ENCODE measurements at places on chromosomes 7 and 10.

GRCh38 chr7:83148776-83149175 is 13.9 kb downstream of the PCLO start:
- peak; percentile 18 for DNase-seq

- peak; percentile 48 for DNase-seq
These were observed 18.5 kb upstream of the NPFFR1 start for GRCh38 chr10:70302292-70302691.

- DNase-seq: peak; percentile 11
These were observed 19.1 kb upstream of the SOSTDC1 start for GRCh38 chr7:16484453-16485158.

DNA sequence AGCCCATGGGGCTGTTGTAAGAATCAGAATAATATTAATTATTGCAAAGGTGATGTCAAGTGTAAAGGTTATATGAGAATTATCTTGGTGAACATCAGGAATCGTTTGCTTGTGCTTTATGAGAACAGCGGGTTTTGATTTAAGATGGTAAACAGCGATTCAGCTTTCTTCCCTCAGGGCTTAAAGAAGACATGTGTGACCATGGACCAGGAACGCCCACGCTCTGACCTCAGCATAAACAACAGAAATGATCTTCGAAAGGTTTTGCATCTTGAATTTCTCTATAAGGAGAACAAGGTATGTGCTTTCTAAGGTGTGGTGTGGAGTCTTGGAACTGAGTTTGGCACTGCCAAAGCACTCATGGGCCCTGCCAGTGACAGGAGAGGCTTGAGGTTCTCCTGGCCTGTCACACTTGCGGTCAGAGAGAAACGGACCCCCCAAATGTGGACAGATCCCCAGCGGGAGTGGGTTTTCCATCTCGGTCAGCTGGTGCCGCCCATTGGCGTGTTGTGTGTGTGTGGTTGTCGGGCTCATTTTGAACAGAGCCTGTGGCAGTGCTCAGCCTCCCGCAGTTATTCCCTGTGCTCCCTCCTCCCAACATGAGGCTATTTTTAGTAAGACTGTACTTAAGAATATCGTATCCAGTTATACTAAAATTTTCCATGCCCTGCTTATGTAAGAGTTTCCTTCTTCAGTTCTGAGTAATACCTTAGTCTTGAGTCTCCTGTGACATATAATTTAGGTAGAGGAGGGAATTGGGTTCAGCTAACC is 7.2 kb downstream of the MINDY4 start:
- DNase-seq: peak; percentile 24

- no peak for DNase-seq
These were observed 32.8 kb downstream of the NUDT5 start for GRCh38 chr10:12162927-12163326.

- no peak for DNase-seq
These were observed 47.0 kb downstream of the GFRA1 start for GRCh38 chr10:116226053-116226452.

GRCh38 chr10:27242951-27243551 is 2.5 kb upstream of the ACBD5 start:
- DNase-seq: peak; percentile 63

DNA sequence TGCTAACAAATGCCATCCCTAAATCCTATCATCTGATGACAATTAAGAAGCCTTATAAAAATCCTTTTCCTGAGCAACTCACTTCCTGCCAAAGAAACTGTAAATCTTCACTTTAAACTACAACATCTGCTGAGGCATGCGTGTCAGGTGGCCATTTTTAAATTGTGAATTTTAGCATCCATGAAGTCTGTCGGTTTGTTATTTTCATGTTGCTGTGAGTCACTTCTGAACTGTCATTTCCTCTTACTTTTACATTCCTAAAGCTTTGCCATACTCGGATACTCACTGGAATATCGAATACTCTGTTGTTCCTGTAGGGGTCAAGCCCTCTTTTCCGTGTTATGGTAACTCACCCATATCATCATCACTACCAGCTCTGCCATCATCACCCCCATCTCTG is 34.3 kb upstream of the TMEM26 start:
- DNase-seq: peak; percentile 83

DNA sequence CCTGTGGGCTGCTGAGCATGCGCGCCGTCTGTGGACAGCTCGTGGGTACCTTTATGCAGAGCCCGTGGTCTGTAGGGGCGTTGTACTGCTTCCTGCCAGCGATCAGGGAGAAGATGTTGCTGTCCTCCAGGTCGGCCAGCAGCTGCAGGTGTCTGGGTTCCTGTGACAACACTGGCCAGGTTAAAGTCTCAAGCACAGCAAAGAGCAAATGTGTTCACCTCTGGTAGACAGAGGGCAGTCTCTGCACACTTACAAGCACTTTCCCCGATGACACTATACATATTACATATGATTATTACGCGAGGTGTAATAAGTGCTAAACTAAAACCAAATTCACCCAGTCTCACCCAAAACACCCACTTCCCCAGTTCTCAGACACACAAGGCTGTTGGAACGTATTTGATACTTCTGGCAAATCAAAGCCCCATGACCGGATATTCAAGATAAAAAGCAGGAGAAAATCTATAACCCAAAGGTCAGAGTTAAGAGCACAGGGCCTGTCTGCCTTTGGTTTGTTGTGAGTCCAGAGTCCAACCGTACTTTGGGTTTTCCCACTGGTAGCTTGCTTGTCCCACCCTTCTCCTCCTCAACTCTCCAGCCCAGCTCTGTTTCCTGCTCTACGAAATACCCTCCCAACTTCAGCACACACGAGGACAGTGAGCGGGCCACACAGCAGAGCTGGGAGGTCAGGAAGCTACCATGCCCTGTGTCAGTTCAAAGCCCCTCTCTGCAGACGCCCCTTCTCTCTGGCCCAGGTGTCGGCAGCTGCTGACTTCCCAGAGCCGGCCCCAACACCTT is 49.7 kb upstream of the DDC start:
- DNase-seq: no peak

- no peak for DNase-seq
These were observed 96.2 kb upstream of the DUSP5 start for GRCh38 chr10:110401401-110402076.

DNA sequence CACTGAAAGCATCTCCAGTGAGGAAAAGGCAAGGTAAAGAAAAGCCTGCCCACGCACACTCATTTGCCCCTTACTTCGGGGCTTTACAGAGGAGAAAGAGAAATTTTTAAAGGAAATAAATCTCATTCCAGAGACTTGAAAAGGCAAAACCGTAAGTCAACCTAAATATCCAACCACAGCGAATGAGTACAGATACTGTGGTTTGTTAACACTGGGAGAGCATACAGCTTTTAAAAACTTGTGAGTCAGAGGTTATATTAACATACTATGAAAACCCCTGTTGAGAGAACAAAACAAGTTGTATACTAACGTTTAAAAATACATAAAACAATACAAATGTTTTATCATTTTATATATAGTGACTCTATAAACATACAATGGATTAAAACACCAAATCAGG is 28.6 kb upstream of the ST7 start:
- peak; percentile 26 for DNase-seq

DNA sequence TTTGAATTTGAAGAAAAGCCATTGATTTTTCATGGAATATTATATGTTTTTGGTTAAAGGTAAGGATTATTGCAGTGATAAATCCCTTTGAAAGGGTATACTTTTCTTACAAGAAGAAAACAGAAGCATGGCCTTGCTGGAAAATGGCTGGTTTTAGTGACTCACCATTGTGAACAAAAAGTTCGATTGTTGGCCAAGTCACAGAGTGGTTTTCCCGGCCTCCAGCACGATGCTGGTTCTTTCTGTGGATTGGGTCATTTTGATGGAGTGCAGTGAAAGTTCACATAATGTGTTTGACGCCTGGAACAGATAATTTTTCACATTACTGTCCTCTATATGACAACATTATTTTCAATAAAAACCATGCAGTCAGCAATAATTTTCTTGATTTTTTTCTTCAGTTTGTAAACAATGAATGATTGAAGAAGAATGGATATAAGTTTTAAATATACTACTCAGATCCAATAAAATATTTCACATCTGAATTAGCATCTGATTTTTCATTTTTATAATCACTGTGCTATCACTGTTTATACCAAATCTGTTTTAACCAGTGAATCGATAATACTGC is 60.9 kb downstream of the RBM20 start:
- DNase-seq: no peak

DNA sequence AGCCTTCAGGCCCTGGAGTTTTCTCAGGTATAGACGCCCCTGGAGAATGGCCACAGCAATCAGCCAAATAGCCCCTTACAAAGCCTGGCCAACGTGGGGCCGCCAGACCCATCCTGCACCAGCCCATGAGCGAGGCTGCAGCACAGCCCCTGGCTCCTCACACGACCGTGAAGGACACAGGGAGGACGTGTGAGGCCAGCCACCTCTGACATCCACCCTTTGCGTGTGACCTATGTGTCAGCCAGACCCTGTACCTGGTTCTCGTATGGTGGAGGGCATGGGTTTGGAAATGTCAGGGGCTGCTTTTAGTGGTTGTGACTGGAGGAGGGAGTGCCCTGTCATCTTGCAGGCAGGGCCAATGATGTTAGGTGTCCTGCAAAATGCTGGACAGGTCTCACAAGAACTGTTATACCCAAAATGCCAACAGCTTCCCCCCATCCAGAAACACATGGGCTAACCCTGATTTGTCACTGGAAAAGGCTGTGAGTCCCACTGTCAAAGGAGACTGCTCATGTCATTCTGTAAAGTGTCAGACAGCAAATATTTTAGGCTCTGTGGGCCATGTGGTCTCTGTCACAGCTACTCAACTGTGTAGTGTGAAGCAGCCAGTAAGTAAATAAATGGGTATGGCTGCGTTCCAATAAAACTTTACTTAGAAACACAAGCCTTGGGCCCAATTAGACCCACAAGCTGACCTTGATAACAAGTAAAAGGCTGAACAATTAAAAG is 30.0 kb downstream of the NOD1 start:
- DNase-seq: no peak

GRCh38 chr10:70561070-70561469 is 41.5 kb downstream of the PRF1 start:
- DNase-seq: peak; percentile 29

DNA sequence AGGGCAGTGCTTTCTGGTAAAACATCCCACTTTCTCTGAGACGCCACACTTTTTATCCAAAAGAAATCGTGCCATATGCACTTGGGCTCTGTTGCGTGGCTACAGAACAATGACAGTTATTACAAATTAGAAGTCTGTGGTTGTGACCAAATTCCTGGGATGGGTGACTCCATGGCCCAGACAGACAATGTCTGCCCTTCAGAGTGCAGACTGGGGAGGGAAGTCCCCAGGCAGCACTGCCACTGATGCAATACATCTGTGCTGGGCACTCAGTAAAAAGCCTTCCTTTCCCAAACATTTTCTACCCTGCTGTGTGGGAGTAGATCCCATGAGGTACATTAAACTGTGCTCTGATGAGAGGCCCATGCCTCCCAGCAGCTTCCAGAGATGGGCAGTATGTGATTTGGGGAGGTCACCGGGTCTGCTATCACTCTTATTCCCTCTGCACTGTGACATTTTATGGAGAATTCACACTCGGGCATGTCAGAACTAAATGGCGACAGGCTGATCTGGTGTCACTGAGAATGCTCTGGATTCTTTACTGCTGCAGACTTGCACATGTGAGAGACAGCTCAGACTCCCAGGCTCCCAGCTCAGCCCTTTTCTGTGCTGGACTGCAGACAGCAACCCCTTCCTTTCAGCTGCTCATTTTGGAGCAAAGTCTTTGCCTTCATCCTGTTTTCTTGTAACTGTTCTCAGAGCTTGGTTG is 243.5 kb upstream of the ZNF32 start:
- DNase-seq: peak; percentile 89

GRCh38 chr10:14409247-14409646 is 78.5 kb upstream of the FRMD4A start:
- no peak for DNase-seq

- DNase-seq: peak; percentile 97
These were observed 73.5 kb downstream of the SAMD9 start for GRCh38 chr7:93044147-93044810.

GRCh38 chr10:118564652-118565051 is 30.8 kb downstream of the PRLHR start:
- DNase-seq: peak; percentile 8

- no peak for DNase-seq
These were observed 1.2 kb downstream of the SLC18A3 start for GRCh38 chr10:49611166-49611815.

GRCh38 chr10:126243306-126243705 is 145.0 kb downstream of the ADAM12 start:
- peak; percentile 36 for DNase-seq

DNA sequence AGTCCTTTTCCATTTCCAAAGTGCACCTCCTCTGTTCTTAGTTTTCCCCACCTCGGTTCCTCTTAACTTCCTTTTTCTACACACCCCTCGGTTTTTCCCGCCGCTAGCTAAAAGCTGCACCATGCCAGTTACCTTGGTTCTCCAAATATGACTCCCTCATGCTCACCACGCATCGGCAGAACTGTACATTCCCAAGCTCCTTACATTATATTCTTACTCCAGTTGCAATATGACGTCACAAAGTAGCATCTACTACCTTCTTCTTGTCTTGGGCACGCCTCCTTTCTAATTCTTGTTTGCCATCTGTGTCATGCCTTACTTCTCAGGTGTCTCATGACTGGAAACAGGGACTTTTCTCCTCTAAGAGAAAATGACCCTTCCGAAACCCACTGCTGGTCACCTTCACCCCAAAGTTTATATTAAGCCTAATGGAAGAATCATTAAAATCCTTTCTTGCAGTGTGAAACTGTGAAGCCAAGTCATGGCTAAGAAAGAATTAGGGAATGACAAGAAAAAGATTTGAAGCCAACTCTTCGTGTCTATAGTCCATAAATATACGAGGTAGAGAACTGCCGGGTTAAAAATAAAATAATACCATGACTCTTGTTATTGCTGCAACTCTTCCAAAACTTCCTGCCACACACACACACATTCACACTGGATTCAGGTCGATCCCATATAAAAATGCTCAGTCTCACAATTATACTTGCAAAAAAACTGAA is 1.7 kb downstream of the ESYT2 start:
- no peak for DNase-seq

DNA sequence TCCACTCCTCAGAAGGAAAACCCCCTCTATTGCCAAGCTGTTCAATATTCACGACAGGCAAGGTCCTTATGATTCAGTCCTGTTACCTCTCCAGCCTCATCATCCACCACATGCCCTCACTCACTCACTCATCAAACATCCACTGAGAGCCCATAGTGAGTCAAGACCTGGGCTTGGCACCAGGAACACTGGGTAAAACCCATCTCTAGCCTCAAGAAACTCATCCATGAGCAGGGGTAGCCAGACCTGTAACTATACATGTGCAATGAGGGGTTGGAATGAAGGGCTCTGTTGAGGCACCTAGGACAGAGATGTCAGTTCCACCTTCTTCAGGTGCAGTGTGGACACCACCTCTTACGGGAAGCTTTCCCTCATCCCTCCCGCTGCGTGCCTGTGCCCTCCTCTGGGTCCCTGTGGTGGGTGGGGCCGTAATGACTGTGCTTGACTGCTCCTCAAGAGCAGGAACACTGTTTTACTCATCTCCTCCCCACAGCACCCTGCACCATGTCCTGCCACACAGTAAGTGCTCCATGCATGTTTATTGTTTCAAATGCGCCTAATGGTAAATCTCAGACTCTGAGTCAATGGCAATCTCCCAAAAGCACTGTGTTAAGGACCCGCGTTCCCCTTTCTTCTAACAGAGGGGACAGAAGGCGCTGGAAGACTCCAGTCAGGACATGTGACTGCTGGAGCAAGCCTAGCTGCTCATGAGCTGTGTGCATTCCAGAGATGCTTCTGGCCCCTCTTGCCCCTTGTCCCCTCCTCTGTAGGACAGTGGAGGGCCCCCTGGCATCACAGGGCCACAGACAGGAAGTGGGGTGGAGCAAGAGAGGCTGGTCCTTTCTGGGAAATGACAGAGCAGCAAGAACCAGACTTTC is 95.4 kb downstream of the HIPK2 start:
- peak; percentile 94 for DNase-seq

GRCh38 chr10:68550747-68551411 is 9.3 kb upstream of the TET1 start:
- peak; percentile 82 for DNase-seq
